ENCODE measurements at places on chromosomes 3 and 15.

DNA sequence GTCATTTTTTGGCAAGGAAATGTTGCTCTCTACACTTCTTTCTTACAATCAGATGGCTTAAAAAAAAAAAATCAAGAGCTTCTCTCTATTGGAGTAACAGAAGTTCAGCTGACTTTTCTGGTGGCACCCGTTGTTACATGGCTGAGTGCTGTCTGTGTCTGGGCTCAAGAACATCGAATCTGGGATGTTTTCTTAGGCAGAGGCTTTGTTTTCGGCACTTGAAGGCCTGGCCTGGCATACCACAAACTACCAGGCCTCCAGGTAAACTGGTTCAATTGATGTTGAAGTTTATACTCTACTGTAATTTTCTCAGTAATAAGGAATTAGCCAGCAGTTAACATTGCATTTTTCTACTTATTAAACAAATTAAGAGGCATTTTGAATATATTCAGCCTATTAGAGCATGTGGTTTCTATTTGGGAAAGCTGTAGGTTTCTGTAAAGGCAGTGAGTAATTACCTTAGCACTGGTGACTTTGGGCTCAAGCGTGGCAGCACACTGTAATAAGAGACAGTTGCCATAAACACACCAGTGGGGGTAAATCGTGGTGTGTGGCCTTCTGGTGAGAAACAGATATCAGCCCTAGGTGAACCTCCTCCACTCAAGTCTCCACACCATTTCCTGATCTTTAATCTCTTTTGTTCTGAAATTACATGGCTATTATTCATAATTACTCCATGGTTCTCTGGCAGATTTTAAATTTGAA is 544.7 kb downstream of the MECOM start:
- DNase-seq: no peak

GRCh38 chr3:190210608-190211007 is 89.9 kb upstream of the P3H2 start:
- DNase-seq: no peak

DNA sequence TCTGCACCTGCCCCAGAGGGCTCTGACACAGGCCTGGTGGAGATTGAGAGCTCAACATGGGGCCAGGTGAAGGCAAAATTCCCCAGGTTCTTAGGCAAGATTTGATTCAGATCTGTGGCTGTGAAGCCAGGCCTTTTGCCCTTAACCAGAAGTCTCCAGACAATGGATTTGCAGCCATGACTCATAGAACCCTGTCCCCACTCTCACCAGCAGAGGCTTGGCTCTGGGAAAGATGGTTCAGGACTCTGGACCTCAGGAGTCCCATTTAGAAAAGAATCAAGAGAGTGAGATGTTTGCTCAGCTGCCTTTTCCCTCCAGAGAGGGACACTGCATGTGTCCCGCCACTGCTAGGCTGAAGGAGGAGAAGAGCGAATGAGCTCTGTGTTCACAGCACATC is 361.4 kb upstream of the ICE2 start:
- DNase-seq: no peak

DNA sequence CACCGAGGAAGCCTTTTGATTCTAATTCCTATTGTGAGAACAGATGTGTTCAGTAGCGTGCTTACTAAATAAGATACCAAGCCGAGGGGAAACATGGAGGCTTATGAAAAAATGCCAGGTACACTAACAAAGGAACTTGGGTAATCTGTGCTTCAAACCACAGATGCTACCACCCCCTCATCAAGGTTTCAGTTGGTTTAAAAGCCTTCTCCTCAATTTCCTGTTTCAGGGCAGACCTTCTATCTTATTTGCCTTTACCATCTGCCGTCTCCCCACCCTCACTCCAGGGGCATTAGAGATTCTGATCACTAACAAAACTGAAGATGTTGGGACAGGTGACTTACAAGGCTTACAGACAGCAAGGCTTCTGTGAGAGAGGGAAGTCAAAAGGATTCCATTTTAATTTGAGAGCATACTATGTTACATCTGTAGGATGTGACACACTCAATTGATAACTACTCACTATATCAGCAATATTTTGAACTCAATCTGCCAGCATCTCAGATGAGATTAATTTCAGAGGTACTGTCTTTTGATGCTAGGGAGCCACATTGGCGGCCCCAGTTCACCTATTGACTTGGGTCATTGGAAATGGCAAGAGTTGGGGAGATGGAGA is 60.6 kb upstream of the PLCL2 start:
- DNase-seq: peak; percentile 62

GRCh38 chr3:63746211-63746610 is 72.9 kb upstream of the C3orf49 start:
- DNase-seq: no peak

- DNase-seq: no peak
Observed at GRCh38 chr3:107235193-107235927, 141.9 kb upstream of the CCDC54 start.

DNA sequence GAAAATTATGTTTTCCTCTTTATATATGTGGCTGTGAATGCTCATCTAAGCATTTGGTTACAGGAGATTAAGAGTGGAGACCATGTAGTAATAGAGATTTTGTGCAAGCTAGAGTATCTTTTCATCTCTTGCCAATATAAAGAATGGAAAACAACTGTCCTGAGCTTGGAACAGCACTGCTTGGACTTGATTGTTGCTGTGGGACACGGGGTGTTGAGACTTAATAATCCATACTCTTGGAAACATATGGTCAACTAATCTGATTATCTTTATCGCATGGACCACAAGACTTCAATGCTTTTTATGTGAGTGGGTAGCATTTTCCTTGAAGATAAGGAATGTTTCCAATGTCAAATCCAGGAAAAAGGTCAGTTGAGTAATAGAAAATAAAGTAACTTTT is 806.3 kb downstream of the DIPK2A start:
- no peak for DNase-seq

DNA sequence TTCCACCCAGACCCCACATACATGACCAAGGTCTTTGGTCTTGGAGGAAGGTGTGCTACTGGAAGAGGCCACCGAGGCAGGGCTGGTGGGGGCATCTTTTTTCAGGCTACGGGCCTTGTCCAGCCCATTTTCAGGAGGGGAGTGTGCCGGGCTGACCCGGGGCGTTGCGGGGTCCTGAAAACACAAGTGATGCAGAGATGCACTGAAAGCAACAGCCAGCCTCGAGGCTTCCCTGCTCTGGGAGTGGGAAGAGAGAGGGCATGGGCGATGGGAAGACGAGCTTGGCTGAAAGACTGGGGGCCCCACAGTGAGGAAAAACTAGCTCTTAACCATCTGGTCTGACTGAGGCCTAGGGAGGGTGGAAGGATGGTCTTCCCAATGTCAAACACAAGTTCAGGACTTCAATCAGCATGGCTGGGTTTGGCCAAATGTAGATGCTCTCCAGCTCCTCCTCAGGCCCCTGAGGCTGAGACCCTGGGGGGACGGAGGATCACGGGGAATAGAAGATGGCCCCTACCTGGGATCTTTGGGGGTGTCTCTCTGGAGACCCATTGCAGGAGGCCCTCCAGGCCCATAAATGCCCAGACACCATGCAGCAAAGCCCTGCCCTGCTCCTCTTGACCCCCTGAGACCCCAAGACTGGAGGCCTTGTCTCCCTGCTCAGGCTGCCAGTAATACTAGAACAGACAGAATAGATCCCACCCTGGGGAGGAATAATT is 38.9 kb downstream of the TLE3 start:
- DNase-seq: no peak
